ENCODE measurements at places on chromosomes 1 and 21.

GRCh38 chr1:173758980-173759379 is 44.2 kb downstream of the KLHL20 start:
- no peak for DNase-seq

- DNase-seq, result no peak
Observed at GRCh38 chr1:101098907-101099306, 73.3 kb upstream of the DPH5 start.

DNA sequence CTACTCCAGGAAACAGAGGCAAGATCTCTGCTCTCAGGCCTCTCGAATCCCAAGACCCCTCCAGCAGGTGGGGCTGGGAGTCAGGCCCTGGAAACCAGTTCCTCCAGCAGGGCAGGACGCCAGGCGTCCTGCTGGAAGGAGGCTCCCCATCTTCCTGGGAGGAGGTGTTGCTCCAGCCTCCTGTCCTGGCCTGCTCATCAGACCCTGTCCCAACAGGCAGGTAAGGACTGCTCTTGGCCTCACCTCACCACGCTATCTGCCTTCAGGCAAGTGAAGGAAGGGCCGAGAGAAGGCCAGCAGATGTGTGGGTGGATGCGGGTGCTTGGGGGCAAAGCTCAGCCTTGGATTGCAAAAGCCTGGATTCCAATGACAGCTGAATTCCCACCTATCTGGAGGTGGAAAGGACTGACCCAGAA is 82.9 kb downstream of the SSBP3 start:
- no peak for DNase-seq

- DNase-seq, result no peak
Observed at GRCh38 chr1:207463021-207463420, 8.9 kb downstream of the CR2 start.

DNA sequence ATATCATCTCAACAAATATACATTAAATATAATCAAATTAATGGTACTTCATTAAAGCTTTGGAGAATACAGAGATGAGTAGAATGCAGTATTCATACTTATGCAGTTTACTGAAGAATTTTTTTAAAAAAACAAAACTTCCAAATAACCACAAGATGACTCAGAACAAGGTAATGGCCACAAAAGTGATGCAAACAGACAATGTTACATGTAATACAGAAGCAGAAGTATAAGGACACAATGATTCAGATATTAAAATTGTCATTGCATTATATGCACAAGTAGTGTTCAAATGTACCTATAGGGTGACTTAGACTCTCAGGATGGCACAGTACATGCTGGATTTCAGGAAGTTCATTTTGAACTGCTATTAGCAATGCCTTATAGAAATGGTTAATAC is 227.2 kb upstream of the ST6GALNAC5 start:
- no peak for DNase-seq

DNA sequence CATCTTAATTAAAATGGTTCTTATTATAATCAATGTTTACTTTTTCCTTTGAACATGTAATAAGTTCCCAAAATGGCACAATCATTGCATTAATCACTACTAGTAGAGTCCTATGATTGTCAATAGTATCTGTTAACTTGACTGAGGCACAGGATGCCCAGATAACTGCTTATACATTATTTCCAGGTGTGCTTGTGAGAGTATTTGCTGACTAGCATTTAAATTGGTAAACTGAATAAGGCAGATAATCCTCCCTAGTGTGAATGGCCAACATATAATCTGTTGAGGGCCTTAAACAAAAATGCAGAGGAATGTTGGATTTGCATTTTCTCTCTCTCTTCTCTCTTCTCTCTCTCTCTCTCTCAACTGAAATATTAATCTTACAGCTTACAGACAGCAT is 999.3 kb upstream of the TMPRSS15 start:
- DNase-seq, result no peak

GRCh38 chr1:151175863-151176262 is at the start of gene TMOD4:
TSS of gene TMOD4 (minus strand) at chr1:151175981. CDS start at chr1:151174875, 1,106 bp downstream.
- DNase-seq, result no peak

All from T-helper 17 cell (primary cell).